ENCODE measurements at places on chromosomes 16 and 17.
A peak's percentile ranks its signal among the peaks of the same experiment; 100 is the strongest.

GRCh38 chr17:50240851-50241250, 33.4 kb upstream of the TMEM92 start:
- no peak for DNase-seq

GRCh38 chr16:23901178-23902033, 65.6 kb downstream of the PRKCB start:
- no peak for DNase-seq

- DNase-seq: no peak
Observed at GRCh38 chr17:61251939-61252865, 147.4 kb upstream of the TBX2 start.

DNA sequence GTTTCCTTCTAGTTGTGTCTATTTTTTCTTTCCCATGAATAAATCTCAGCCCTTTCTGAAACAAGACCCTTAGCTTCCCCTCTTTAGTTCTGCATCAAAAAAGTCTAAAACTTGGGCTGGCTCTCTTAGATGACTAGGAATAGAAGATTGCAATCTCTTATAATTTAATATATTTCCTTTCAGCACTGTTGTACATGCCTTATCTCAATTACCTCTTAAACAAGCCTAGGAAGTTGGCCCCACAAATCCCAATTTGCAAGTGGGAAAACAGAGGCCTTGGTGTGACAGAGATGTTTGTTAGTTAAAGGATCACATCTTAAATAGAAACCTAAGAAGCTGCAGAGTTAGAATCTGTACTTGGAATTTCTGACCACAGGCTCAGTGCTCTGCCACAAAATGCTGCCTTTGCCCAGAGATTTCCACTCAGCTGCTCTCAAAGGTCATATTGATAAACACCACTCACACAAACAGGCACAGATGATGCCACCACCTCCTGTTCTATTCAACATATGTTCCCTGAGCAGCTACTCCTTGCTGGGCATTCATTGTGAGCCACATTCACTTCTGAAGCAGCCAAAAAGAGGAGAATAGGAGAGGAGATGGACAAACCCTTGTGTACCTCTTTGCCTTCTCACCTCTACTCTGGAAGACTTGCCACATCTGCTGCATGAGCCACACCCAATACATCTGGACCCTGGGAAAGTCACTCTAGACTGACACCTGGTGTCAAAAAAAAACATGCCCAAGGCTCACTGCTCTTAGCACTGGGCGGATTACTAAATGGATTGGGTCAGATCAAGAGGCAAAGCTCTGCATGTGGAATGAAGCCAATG, 5.5 kb downstream of the CCDC182 start:
- DNase-seq: no peak

GRCh38 chr17:68613739-68614298, 12.7 kb upstream of the FAM20A start:
- DNase-seq: no peak

DNA sequence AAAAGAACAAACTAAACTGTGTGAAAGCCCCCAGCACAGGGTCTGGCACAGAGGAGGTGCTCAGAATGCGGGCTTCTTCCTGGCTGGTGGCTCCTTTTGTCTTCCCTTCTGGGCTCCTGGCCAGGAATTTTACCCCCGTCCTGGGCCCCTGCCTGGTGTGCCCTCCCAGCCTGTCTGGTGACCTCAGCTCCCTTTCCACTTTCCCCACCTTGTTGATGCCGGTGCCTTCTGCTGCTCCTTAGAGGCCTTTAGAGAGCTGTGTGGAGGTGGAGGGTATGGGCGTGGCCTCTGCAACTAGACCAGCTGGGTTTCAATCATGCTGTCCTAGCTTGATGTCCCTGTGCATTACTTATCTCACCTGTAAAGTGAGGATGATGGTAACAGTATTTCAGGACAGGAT, 16.8 kb downstream of the PIRT start:
- DNase-seq: no peak

GRCh38 chr17:34852614-34853013, 108.6 kb downstream of the CCT6B start:
- no peak for DNase-seq

- DNase-seq: no peak
Observed at GRCh38 chr16:66495440-66495839, 54.5 kb downstream of the TK2 start.

GRCh38 chr16:11386054-11386680, 40.9 kb downstream of the RMI2 start:
- no peak for DNase-seq

- peak; percentile 45 for DNase-seq
Observed at GRCh38 chr17:1487939-1488825, 4.3 kb downstream of the MYO1C start.

- no peak for DNase-seq
Observed at GRCh38 chr16:15631730-15632409, 11.1 kb downstream of the MARF1 start.

DNA sequence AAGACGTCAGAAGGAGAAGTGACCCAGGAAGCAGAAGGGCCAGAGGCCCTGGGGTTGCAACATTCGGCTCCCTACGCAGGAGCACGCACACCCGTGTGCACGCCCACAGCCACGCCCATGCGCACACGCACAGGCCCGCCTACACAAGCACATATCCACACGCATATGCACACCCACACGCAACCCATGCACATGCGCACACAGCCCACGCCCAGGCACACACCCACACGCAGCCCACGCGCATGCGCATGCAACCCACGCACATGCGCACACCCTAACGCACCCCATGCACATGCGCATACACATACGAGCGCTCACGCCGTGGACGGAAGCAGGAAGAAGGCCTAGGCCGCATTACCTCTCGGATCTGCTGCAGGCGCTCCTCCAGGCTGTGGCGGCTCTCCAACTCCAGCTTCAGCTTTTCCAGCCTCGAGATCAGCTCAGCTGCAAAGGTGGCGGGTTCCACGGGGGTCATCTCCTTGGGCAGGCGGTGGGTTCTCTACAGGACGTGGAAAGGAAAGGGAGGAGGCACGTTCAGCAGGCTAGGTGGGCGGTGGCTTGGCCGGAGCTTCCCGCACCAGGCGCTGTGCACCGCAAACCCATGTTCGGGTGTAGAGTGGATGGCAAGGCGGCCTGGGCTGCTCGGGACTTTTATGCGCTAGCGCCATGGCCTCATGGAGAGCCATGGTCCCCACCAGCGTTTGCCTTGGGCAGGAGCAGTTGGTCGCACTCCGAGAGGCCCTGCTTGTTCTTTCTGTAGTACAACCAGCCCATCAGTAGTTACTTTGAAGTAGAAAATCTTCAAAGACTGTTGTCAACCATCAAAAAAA, 23.4 kb downstream of the AXIN2 start:
- peak; percentile 57 for DNase-seq

- DNase-seq: no peak
Observed at GRCh38 chr16:22677024-22677830, 136.7 kb upstream of the HS3ST2 start.

- DNase-seq: no peak
Observed at GRCh38 chr16:79800016-79800608, 199.6 kb upstream of the MAF start.

DNA sequence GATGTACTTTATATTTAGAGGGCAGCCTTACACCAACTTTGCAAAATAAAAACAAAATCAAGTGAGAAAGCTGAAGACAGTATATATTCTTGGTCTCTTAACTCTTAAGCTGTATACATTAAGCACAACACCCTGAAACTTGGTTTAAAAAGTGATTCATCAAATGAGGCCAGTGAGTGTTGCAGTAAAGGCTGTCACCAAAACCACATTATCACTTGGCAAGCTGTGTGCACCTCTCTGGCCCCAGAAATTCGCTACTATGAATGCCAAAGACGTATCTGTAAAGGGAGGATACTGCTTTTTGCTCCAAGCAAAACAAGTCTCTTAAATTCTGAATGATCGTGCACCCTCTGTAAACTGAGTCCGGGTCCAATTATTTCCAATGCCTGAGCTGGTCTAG, 163.9 kb downstream of the ZFHX3 start:
- DNase-seq: no peak

GRCh38 chr17:81660441-81660840, 4.1 kb upstream of the PDE6G start:
- no peak for DNase-seq

DNA sequence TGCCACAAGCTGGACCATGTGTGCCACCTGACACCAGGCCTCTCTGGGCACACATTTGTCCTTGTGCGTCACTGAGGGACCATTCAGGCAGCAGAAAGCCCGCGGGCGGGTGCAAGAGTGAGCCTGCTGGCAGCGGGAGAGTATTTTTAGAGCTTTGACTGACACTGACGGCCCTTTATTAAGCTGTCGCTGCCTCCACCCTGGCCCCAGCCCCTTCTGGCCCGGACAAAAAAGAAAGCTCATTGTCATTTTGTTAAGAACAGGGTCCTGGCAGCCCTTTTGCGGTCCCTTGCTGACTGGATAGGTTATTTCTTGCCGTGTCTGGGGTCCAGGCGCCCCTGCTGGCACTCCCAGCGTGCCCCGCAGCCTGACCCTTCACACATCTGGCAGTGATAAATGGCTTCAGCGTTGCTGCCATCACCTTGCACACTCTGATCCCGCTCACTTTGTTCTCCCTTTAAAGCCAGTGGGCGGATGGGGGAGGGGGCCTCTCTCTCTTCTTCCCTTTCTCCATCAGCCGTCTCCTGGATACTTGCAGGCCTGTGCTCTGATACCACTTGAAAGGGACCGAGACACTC, 78.4 kb upstream of the NKD1 start:
- no peak for DNase-seq

- DNase-seq: no peak
Observed at GRCh38 chr17:76034428-76035350, 7.6 kb upstream of the EVPL start.

GRCh38 chr17:36485805-36486203, 677 bp upstream of the ZNHIT3 start:
- DNase-seq: no peak

GRCh38 chr17:77889866-77890760, 68.4 kb upstream of the TNRC6C start:
- no peak for DNase-seq

- no peak for DNase-seq
Observed at GRCh38 chr16:9755081-9755480, 427.1 kb downstream of the GRIN2A start.

DNA sequence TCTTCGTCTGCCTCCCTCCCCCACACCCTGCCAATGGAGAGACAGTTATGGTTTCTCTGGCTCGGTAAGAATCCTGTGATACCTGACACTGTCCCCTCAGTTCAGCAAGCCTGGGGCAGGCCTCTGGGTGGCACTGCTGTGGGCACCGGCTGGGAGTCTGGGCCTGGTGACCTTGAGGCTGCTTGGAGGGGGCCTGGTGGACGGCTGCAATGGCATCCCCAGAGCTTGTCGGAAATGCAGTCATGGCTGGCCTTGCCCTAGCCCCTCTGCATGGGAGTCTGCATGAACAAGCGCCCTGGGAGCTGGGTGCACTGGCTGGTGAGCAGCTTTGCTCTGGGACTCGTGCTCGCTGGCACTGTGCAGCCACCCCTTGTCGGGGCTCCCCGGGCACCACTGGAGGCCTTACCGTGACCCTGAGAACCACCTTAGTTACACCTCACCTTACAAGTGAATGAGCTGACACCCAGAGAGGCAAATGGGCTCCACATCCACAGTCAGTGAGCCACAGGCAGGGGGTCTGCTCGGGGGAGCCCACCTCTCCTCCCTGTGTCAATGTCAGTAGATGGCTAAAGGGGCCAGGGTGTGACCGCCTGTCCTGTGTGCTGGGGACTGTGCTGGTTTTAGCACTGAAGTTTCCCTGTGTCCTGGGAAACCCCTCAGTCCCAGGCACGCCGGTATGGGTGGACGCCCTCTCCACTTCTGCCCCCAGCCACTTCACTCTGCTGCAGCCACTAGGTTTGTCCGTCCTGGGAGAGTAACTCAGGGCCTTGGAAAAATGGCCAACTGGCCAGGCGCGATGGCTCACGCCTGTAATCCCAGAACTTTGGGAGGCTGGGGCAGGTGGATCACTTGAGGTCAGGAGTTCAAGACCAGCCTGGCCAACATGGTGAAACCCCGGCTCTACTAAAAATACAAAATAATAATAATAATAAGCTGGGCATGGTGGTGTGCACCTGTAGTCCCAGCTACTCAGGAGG, 1.4 kb downstream of the LGALS3BP start:
- no peak for DNase-seq

DNA sequence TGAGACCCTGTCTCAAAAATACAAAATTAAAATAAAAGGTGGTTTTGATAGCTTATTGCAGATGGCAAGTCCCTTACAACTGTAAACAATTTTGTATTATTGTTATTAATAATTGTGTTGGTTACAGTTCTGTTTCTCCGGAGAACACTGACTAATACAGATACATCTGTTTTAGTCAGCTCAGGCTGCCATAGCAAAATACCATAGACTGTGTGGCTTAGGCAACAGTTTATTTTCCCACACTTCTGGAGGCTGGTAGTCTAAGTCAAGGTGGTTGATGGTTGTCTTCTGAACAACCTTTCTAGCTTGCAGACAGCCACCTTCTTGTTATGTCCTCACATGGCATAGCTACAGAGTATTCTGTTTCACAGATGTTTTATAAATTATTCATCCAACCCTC, 14.2 kb upstream of the IL21R start:
- DNase-seq: no peak

GRCh38 chr17:13671771-13672170, 70.0 kb upstream of the HS3ST3A1 start:
- no peak for DNase-seq

- no peak for DNase-seq
Observed at GRCh38 chr17:63631062-63631461, 8.8 kb downstream of the MAP3K3 start.

- no peak for DNase-seq
Observed at GRCh38 chr17:3813171-3813570, 12.2 kb upstream of the ITGAE start.

GRCh38 chr17:57466017-57466471, 209.7 kb downstream of the MSI2 start:
- no peak for DNase-seq

DNA sequence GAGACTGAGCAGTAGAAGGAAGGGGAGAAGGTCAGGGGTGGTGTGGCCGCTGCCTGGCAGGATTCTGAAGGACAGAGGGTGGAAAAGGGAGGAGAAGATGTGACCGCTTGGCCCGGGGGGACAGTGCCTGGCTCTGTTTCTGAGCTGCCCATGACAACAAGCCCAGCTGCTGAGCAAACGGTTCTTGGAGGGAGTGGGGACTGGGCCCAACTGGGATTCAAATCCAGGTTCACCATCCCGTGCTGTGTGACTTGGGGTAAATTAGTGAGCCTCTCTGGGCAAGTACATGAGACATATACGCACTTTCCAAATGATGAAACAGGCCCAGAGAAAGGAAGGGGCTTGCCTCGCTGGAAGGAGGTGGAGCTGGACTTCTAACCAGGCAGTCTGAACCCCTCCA, 23.3 kb downstream of the SEC14L5 start:
- DNase-seq: no peak
